ENCODE measurements at places on chromosomes 6 and 20.

GRCh38 chr6:82381278-82381677, 17.7 kb downstream of the TPBG start:
- no peak for DNase-seq

DNA sequence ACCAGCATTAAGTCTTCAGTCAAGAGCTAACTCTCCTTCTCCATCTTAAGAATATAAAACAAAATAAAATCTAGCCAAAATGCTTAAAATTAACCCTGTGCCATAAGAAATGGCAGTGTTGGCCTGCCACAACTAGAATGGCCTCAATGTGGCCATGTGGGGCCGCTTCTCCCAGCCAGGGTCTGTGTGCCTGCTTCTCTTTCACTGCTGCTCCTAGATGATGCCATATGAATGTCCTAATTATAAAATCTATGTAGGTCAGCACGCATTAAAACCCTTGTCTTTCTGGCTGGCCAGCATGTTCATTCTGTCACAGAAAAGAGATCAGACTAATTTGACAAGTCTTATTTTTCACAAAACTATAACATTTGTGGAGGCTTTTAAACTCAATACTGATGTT, 102.6 kb downstream of the C6orf118 start:
- no peak for DNase-seq

DNA sequence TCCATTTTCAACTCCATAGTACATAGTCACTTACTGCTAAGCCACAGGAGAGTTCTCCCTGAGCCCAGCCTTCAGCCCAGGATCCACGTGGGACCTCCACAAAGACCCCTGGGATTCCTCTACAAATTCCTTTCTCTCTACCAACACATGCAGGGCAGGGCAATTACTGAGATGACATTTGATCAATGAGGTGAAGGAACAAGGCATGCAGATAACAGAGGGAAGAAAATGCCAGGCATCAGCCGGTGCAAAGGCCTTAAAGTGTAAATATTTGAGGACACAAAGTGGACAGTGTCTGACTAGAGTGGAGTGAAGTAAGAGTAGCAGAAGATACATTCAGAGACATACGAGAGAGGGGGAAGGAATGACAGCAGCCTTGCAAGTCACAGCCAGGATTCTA, 70.2 kb downstream of the HS3ST5 start:
- no peak for DNase-seq

GRCh38 chr6:14857501-14857900, 388.4 kb upstream of the JARID2 start:
- peak; percentile 82 for DNase-seq

DNA sequence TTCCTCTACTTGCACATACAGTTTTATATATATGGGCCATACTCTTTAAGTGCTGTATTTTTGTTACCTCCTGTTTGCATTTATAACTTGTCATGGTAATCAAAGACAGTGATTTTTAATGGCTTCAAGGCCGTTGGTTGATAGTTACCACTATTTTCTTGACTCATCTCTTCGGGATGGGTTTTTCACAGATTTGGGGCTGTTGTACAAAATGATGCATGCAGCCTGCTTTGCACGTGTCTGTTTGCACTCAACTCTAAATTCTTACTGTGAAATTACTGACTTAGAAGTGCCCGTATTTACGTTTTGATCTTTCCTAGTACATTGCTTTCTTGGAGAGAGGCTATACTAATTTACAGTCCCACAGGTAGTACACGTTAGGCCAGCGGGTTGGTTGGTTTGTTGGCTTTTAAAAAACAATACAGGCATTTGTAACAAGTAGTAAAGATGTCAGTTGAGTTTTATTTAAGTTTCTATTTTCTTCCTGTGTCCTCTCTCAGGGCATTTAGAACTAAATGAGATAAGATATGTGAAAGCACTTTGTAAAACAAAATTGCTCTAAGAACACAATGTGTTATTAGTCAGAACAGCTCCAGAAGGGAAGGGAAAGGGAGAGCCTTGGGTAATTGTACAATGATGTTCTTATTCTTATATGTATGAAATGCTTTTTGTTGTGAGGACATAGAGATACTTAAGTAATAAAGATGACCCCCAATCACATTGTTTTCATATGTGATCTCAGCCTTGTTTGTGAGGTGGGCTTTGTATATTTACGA, 11.7 kb downstream of the JARID2 start:
- DNase-seq: no peak

GRCh38 chr6:5175635-5176034, 85.1 kb downstream of the LYRM4 start:
- DNase-seq: no peak

GRCh38 chr6:44933108-44933507, 395.0 kb upstream of the RUNX2 start:
- DNase-seq: no peak

DNA sequence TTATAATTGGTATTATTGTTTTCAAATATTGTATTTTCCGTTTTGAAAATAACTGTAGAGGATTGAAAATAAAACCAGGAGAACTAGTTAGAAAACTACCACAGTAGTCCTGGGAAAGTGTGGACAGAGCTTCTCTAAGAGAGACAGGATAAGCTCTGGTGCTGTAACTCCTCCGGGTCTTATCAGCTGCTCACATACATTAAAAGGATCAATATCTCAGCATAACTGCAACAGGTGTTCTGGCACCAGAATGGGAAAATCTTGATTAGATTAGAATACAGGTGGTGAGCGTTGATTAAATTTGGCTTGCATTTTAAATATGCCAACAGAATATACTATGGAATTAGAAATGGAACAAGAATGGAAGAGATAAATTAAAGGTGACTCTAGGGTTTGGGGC, 1138.9 kb upstream of the ADGRB3 start:
- no peak for DNase-seq

DNA sequence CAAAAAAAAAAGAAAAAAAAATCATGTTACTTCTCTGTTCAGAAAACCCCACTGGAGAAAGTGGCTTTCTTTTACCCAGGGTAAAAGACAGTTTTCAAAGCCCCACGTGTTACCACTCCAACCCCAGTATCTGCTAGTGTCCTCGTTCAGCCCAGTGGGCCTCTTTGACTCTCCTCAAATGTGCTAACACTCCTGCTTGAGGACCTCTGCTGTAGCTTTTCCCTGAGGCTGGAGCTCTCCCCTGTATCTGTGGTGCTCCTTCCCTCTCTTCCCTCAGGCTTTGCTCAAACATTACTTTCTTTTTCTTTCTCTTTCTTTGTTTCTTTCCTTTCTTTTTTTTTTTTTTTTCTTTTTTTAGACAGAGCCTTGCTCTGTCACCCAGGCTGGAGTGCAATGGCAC, 15.3 kb downstream of the SEC23B start:
- DNase-seq: no peak

GRCh38 chr6:14381829-14382677, 264.5 kb downstream of the CD83 start:
- DNase-seq: no peak
